D341Med (cell line): ENCODE measurements at places on chromosomes 1 and 21.

- no peak for DNase-seq
Measured at GRCh38 chr21:36127250-36127904, 7.5 kb upstream of the CBR3 start.

DNA sequence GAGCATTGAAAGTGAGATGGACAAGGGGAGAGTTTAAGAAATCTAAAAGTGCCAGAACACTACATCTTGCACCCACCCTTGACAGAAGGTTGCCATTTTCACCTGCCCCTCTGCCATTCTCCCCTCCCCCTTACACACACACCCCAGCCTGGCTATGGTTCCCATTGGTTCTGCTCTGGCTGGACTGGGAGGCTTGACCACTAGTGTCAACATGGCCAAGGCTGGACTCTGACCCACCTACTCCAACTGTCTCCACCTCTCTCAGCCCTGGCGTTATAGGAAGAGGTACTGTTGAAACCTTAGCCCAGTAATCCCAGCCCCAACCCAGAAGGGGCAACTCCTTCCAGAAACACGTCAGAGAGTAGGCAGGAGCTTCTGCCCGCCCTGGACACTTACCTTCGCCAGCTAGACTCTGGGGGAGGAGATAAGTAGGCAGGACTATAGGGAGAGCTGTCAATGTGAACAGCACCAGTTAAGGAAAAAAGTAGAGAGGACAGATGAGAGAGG is 4.5 kb downstream of the CRTC2 start:
- no peak for DNase-seq

GRCh38 chr1:219339466-219339865 is 165.8 kb downstream of the LYPLAL1 start:
- DNase-seq: no peak

GRCh38 chr1:151994956-151995355 is 1.3 kb upstream of the S100A10 start:
- DNase-seq: no peak

- DNase-seq: no peak
Measured at GRCh38 chr1:171140956-171141687, 44.0 kb upstream of the FMO2 start.

GRCh38 chr1:180909462-180909976 is 3.2 kb upstream of the KIAA1614 start:
- DNase-seq: no peak
